AML-193 (cell line): ENCODE measurements at places on chromosomes 13 and 19.

DNA sequence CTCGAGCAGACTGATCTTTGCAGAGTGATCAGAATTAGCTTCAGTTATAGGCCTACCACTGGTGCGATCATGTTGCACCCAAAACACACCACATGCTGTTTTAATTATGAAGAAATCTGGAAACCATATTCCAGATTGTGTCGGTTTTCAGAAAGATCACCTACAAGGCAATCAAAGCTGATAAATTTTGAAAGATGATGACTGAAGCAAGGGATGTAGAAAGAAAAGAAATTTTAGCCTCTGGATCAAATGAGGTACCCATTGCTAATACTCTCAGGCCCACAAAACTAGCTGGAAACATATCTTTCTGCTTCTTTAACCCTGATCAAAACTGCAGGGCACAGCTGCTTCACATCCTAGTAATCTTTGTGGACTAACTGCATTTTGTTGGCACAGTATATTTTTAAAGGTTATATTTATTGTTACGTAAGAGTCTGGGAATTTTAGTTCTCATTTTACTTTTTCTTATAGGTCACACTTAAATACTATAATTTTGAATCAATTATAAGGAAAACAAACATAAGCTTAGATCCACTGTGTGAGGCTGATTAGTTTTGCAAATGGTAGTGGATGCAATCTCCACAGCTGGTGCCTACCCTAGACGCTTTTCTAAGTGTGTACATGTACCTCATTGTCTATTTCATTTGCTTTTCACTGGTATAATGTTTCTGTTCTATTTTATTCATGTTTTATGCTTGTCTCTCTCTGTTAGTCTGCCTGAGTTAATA lies 150.9 kb downstream of the RGCC start:
- DNase-seq = no peak

DNA sequence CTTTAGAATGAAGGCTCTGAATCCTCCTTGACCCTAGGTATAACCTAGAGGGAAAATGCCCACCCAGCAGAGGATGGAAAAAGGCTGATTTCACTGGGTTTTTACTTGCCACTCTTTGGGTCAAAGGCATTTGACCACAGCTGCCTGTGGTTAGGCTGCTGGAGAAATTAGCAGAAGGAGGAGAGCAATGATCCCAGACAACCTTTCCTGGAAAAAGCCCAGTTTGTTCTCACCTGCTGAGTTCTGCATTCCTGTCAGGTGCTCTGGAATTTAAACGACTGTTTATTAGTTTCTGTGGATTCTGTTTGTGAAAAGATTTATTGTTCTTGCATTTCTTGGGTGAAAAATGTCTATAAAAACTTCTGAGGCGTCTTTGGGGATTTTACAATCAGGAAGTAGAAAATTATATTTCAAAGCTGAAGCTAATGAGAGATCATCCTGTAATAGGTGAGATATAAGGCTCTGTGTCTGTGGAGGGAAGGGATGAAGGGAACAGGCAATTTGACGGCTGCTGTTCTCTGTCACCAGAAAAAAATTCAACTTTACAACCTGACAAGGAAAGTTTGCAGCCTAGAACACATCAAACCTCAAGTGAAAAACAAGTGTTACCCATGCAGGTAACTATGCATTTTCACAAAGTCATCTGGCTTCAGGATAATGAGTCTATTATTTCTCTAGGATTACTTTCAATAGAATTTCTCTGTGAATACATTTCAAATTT lies 519.7 kb downstream of the DIAPH3 start:
- no peak for DNase-seq

DNA sequence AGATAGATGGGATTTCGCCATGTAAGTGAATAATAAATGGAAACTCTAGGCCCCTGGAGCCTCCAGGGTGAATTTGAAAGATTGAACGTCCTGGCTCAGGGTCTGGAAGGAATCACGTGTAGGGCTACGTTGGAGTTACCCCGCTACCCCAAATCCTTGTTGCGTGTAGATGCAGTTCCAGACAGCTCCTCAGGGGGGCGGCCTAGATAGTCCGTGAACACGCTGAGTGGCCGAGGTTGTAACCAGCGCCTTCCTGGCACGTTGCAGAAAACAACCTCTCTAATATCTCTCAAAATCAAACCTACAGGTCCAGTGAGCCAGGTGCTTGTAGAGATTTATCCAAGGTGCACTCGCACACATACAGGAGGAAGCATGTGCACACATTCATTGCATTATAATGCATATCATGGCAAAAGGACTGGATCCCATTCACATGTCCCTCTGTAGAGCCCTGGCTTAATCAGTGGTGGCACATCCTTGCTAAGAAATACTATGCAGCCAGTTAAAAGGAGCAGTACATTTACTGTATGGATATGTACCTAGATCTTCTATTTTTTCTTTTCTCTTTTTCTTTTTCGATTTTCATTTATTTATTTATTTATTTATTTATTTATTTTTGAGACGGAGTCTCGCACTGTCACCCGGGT lies 2.5 kb upstream of the KEAP1 start:
- DNase-seq = peak; percentile 81

DNA sequence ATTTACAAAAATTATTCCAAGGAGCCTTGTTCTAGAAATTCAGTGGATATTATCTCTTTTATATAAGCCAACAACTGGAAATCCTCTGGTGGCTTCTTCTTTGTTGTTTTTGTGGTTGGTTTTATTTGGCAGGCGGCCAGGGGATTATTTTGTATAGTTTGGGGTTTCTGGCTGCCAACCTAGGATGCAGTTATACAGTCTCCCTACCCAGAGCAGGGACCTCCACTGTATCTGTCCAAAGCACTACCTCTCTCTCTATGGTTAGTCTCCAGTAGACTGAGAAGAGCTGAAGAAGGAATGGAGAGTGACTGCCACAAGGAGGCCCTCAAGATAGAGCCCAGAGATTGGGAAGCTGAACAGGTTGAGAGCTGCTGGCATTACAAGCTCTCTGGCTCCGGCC lies 80.2 kb downstream of the ZAR1L start:
- DNase-seq = no peak

DNA sequence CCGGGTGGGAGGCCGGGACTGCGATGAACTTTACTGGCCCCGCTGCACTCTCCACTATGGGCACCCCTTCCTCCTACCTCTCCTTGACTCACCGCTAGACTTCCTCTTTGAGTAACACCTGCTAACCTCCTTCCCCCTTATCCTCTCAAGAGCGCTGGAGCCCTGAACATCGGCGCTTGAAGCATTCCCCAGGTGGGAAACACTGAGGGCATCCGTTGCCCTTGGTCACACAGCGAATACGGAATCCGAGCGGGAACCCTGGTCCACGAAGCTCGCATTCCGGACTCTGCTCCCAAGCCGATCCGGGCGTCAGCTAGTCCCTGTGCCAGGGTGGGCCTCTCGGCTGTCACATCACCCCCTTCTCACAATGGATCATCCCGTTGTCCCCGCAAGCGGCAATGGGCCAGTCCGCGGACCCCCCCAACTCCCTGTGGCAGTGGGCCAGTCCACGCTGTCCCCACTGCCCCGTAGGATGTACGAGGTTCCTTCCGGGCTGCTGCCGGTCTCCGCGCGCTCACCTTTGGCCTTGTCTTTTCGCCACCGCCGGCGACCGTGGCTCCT lies 4.2 kb downstream of the LIPE start:
- DNase-seq = no peak
